Activated CD8-positive, alpha-beta memory T cell treated with anti-CD3 and anti-CD28 coated beads for 1 hour (primary cell): ENCODE measurements at places on chromosomes 13 and 19.

DNA sequence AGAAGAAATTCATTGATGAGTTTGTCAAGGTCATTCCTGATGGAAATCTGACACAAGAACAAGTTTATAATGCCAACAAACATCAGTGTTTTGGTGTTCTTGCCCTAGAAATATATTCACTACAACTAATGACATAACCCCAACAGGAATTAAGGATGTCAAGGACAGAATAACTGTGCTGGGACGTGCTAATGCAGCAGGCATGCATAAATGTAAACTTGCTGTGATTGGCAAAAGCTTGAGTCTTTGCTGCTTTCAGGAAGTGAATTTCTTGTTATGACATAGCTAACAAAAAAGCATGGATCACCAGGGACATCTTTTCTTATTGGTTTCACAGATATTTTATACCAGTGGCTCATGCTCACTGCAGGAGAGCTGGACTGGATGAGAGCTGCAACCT is 144.6 kb downstream of the KCTD12 start:
- DNase-seq: no peak

DNA sequence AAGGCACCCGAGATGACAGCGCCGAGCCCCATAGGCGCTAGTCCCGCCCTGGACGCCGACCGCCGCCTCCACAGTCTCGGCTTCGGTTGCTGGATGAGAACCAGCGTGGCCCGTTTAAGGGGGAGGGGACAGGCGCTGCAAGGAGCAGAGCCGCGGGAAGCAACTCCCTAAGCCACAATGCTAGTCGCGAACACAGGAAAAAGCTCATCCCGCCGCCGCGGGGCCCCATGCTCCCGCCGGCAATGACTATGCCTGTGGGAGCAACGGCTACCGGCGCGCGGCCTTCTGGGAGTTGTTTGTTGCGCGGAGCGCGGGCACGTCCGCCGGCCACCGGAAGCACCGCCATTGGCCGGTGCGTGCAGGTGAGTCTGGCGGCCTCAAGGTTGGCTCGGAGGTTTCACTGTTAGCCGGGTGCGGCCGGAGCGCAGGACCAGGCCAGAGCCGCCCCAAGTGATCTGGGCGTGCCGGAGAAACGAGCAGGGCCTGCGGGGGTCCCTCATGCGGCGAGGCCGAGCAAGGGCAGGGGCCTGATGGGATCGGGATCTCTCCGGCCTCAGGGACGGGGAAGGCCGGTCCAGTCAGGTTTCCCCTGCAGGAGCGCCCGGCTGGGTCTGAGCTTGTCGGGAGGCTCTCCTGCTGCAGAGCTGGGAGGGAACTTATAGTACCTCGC is at the start of gene ZNF544:
ZNF544 (plus strand) TSS at position 330 of the 670 bp plus-strand sequence. CDS start 15,110 bp downstream, outside the sequence.
- no peak for DNase-seq

DNA sequence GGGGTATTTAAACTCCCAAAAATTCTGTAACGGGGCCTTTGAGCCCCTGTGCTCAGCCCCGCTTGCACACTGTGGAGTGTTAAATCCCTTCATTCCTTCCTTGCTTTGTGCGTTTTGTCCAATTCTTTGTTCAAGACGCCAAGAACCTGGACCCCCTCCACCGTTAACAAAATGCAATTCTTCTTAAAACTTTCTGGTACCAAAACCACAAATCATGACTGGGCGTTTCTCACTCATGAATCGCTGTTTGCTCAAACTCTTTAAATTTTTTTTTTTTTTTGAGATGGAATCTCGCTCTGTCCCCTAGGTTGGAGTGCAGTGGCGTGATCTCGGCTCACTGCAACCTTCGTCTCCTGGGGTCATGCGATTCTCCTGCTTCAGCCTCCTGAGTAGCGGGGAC is 881 bp downstream of the ZNF20 start:
- no peak for DNase-seq

DNA sequence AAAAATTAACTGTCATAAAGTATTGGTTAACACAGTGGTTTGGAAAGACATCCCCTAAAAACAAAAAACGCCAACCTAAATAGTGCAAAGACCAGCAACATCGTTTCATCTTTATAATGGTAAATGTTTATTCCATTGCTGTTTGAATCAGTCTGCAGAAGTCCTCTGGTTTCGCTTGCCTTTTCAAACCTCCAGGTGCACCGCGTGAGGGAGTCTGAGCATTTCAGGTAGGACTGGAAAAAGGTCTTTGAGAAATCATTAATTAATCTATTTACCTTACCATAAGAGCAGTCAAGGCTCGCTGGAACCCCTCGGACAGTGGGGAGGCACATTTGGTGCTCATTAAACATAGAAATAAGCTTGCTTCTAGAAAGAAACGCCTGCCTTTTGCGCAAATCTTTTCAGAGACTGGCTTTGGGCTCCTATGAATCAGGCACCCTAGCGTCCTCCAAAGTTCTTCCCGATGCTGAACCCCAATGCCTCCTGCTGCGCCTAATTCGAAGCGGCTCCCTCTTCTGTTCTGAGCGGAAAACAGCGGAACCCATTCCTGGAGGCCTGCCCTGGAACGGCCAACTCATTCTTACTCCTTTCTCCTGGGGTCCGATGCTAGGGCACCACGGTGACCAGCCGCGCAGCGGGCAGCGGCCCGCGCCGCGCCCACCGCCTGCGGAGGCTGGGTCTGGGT is 951 bp upstream of the MTUS2 start:
- no peak for DNase-seq

- DNase-seq: no peak
Observed at GRCh38 chr13:101925731-101926130, 473.3 kb downstream of the ITGBL1 start.

DNA sequence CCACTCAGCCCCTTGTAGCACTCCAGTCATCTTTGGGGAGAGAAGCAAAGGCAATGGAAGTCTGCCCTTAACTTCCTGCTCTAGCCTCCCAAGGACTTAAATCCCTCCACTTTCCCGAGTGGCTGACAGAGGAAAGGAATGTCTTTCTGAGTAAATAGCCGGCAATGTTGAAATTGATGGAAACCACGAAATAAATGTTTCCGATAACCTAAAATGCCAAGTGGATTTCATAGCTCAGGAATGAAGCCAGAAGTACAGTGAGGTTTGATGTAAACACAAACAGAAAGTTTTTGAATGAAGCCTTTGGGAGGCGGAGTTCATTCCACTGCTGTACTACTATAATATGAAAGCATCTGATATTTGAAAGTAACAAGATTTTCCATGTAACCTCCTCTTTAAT is 14.0 kb upstream of the TBC1D4 start:
- DNase-seq: no peak

DNA sequence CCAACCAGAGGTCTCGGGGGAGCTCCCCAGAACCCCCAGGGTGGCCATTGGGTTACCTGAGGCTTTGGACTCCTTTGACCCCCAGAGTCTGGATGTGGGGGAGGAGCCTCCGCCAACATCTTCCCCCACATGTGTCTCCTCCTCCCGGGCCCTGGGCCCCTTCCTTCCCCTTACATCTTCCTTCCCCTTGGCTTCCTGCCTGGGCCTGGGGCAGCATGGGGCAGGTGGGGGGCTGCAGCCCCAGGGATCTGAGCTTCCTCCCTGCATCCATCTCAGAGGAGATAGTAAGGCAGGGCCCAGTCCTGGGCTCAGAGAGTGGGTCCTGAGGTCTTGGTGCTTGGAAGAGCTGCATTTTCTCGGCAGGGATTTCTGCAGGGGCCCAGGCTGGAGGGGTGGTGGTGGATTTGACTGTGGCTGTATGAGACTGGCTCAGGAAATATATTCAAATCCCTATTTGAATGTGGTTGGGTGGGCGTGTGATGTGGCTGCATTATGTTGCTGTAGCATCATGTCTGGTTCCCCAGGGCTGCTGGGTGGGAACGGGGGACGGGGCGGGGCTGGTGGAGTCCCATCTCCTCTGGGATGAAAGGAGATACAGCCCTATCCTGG is 919 bp downstream of the VAV1 start:
- DNase-seq: no peak

- no peak for DNase-seq
Observed at GRCh38 chr19:4238831-4239230, 8.0 kb upstream of the YJU2 start.

DNA sequence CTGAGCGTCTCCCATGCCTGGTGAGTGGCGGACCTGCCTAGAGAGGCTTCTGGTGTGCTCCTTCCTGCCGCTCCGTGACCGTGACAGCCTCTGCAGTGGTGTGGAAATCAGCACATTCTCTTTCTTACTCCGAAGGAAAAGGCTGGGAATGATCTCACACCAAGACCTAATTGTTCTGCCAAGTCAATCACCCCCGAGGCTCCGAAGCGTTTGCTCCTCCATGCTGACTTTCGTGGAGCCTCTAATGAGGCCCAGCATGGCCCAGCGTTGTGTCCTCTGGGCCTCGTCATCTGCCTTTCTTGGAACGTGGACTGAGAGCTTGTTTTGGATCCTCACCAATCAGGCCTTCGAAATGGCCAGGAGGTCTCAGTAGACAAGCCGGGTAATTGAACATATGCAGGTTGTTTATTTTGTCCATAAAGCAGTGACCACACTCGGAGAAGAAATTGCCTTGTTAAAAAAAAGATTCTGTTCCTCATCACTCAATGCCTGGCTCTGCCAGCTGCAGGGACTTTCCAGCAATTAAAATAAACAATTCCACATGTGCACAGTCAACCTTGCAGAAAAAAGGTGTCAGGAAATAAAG is 107.1 kb downstream of the UBL3 start:
- no peak for DNase-seq

GRCh38 chr13:25752957-25753551 is 298.8 kb downstream of the SHISA2 start:
- no peak for DNase-seq

DNA sequence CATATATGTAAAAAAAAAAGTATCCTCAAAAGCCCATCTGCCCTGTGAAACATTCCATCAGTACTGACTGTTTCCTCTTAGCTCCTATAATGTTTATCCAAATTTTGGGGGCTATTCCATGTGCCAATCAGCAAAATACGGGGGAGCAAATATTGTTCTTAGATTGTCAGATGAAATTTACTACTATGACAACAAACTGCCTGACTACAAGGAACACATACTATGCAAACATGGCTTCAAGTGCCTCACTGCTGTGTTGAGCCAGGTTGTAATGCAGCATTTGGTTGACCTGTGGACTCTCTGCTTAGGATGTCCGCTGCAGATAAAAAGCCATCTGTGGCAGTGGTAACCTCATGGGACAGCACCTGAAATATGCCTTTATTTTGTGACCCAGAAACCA is 98.2 kb upstream of the SCEL start:
- DNase-seq: no peak

- DNase-seq: no peak
Observed at GRCh38 chr13:91086936-91087716, 260.4 kb upstream of the MIR17HG start.

DNA sequence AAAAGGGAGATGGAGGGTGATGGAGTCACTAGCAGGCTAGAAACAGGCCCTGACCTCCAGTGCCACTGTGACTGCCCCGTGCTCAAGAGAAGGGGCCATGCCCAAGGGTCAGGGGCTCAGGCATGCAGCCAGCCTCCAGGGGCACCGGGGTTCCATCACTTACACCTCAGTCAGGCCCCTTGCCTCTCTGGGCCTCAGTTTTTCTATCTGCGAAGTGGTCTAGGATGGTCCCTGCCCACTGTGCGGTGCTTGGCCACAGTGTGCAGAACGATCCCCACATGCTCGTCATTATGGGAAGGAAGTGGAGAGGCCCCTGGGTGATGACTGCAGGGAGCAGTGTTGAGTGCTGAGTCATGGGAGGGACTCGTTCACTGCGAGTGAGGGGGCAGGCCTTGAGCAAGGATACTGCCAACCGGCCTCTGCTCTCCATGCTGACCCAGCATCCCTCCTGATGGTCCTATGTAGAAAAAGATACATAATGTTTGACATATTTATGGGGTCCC is 23.1 kb downstream of the TMED1 start:
- no peak for DNase-seq

- DNase-seq: no peak
Observed at GRCh38 chr19:16673231-16673630, 12.3 kb downstream of the TMEM38A start.

GRCh38 chr13:91101381-91101780 is 246.1 kb upstream of the MIR17HG start:
- DNase-seq: no peak

DNA sequence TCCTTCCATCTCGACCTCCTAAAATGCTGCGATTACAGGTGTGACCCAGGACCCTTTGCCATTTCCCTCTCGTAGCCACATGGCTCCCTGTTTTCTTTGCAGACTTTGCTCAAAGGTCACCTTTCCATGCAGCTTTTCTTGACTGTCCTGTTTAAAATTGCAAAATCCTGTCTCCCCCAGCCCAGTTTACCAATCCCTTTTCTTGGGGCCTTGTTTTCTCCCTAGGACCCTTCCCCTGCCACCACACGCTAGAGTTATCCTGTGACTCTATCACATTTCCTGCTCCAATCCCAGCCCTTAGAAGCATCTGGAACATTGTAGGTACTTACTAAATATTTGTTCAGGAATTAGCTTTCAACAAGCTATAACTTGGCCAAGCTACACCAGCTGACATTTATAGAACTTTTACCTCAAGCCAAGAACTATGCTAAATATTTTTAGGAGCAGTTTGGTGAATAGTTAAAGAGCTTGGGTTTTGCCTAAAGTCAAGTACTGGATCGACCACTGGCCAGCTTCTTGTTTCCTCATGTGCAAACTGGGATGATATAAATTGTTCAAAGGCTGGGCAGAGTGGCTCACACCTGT is 9.1 kb upstream of the SERTAD3 start:
- DNase-seq: no peak

DNA sequence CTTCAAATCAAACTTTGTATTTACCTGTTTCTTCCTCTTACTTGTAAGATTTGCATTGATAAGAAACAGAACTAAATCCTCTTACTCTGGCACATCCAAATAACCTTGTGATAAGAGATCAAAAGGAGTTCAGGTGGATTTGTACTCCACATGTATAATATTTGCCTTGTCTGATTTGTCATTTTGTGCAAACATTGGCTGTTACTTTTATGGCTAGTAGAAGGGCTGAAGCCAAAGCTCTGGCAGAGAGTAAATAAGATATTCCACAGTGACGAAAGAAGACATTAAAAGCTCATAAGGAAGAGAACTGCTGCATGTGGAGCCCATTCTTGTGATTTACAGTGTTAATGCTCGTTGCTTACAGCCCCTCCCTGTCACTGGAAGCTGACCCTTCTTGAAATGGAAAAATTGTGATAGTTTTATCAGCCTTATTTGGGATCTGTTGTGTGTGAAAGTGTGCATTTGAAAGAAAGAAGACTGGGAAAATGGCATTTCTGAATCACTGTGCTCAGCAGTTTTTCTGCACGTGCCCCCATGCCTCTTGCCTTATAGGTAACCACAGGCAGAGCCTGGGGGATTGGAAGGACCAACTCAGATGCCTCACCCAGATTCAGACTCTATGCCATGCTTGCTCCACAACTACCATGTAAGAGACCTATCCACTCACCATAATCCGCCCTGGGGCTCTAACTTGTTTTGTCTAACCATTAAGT is 68.2 kb downstream of the OXGR1 start:
- DNase-seq: no peak

DNA sequence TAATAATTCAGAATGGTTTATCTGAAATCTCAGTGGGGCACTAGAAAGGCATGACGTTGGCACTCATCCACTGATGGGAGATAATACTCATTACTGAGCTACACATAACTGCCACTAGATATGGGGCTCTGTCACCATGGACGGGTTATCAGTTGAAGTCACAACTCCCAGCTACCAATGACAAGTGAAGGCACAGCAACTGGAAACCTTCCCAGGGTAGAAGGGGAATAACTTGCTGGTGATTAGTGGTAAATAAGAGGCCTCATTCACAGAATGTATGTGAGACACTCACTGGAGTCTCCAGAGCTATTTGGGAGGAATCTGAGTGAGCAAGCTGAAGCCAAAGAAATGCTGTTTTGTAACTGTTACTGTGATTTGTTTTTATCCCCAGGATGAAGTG is 249.6 kb downstream of the ENOX1 start:
- DNase-seq: no peak
